ENCODE measurements at places on chromosomes 2 and 18. TPM values are rescaled to one million over a fixed set of nuclear protein-coding genes. Genes with fewer than 3 reads are reported as not detected.

Gene RESP18
- not detected for total RNA-seq

DNA sequence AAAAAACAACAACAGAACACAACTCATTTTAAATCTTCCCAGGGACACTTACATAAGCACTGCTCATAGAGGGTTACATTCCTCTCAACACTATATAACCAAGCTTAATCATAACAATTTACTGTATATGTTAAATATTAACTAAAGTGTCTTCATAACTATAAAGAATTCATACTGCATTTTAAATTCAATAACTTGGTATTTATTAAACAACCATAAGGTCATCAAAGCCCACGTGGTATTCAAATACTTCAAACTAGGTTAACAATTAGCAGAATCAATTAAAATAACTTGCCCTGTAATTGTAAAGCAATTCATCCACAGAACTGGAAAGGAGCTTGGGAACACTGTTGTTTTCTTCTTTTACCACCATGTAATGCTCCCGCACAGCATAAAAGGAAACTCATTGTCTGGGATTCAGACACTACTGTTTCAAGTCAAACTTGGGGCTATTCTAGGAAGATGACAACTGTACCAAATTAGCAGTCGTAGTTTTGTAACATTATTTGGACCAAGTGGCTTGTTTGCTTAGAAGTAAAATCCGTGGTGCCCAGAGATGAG is 10.4 kb downstream of the GAREM1 start:
- no peaks in the 10 kb centered on the region for H3K27me3 ChIP-seq
- no peak overlapping the region for H3K4me3 ChIP-seq
- H3K4me1 ChIP-seq: no peaks in the 10 kb centered on the region

DNA sequence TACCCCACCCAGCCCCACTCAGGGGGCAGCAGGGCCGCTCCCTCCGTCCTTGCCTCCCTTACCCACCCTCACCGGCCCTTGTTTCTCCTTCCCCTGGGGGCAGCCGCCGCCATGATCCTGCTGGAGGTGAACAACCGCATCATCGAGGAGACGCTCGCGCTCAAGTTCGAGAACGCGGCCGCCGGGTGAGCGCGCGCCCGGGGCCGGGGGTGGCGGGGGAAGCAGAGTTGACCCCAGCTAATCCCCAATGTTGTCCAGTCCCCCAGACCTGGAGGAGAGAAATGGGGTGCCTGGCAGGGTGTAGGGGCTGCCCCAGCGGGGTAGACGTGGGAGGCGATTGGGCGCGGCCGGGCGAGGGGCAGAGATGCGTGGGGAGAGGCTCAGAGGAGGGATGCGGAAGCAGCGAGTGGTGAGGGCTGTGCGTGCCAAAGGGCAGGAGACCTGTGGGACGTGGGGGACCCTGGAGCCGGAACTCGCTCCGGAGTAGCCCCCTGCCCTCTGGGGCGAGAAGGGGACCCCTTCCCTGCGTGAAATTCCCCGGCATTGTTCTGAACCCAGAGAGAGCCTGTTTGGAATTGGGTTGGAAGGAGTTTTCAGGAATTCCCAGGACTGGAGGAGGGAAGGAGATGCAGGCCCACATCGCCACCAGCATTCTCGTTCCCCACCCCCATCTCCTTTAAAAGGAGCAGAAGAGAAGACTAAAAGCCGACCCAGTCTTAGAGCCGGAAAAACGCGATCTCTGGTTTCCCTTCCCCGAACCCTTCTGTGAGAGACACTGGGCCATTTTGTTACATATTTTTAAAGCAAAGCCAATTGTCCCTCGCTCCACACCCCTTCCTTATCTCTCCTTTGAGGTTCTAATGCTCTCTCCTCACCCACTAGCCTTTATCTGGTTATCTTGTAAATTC is 625 bp downstream of the ARPC2 start:
- no peaks in the 10 kb centered on the region for H3K4me1 ChIP-seq
- peak; percentile 44 for DNase-seq
- H3K27me3 ChIP-seq: no peaks in the 10 kb centered on the region
- H3K4me3 ChIP-seq: peak overlapping the region; percentile 100
- H3K27ac ChIP-seq: peak overlapping the region; percentile 95
- no peaks in the 10 kb centered on the region for H3K36me3 ChIP-seq

DNA sequence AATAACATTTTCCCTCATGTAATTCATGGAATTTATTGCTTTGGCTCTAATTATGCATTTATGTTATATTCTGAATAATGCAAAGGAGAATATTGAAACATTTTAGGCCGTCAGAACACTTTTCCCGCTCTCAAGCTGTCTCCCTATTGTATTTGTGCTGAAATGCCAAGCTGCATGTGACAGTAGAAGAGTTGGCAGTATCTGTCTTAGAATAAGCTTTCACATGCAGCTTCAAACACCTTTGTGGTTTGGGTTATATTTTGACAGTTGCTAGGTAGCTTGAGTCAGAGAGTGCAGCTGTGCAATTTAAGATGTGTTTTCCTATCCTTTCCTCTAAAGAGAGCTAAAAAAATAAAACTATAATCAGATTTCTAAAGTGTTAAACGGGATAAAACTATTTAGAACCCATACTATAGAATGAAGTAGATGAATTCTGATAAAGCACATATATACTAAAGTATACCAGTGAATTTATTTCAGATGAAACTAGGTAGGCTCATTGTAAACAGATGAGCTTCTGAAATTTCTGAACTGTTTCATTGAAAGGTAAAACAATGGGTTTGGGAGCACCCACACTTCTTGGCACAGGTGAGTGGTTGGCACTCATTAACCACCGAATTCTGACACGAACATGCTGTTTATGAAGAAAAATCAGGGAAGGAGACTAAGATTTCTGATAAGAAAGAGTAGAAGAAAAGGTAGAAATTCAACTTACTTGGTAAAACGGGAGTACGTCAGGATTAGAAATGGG is 43.4 kb downstream of the PLCL1 start:
- no peak overlapping the region for H3K4me3 ChIP-seq
- H3K27me3 ChIP-seq: no peaks in the 10 kb centered on the region
- H3K4me1 ChIP-seq: no peaks in the 10 kb centered on the region

DNA sequence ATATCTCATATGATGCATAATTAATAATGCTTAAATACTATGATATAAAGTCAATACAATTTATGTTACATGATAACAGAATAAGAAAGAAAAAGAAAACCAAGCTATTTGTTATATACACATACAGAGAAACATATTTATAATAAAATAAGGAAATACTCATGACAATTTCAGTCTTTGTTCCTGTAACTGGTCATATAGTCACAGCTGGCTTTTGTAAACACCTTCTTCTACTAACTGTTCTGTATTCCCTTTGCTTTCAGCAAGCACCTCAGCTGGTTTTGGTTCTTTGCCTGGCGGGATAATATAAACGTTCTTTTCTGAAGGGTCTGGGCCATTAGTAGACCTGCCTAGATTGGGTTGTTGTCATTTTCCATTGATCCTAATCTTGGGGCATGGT is 158.5 kb downstream of the COPS8 start:
- no peaks in the 10 kb centered on the region for H3K36me3 ChIP-seq
- peak overlapping the region; percentile 84 for H3K27ac ChIP-seq
- H3K27me3 ChIP-seq: no peaks in the 10 kb centered on the region
- DNase-seq: no peak

Measured in breast epithelium (tissue), 4 donors.